ENCODE measurements at places on chromosomes 2 and 18. TPM values are rescaled to one million over a fixed set of nuclear protein-coding genes. Genes with fewer than 3 reads are reported as not detected.

The ARHGEF33 gene
- total RNA-seq: 0.42 TPM

The IGFBP2 gene
- total RNA-seq: 28.3 TPM

The RTP5 gene
- not detected for total RNA-seq

The ACTG2 gene
- total RNA-seq: 43.5 TPM

The IL1F10 gene
- total RNA-seq: 20.6 TPM

The KCNK3 gene
- 1.1 TPM for total RNA-seq

The DCDC2C gene
- total RNA-seq: not detected

The COA5 gene
- 33.3 TPM for total RNA-seq

- no peak for DNase-seq
Measured at GRCh38 chr18:4319738-4320677, 135.1 kb downstream of the DLGAP1 start.

DNA sequence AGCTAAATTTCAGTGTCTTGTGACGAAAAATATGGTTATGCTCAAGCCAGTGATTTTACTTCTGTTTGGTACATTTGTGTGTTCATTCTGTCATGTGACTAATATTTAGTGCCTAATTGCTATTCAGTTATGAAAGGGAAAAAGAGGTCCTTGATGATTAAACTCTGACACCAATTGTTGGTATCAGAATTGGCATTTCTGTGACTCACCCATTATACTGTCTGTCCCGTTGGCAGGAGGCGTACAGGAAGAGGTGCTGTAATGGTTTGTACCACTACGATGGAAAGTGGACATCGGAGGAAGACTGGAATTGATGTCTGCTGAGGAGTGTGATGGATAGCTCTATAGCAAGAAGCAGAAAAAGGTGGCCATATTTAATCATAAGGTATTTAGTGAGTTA lies 310.4 kb upstream of the CCDC68 start:
- DNase-seq: no peak

DNA sequence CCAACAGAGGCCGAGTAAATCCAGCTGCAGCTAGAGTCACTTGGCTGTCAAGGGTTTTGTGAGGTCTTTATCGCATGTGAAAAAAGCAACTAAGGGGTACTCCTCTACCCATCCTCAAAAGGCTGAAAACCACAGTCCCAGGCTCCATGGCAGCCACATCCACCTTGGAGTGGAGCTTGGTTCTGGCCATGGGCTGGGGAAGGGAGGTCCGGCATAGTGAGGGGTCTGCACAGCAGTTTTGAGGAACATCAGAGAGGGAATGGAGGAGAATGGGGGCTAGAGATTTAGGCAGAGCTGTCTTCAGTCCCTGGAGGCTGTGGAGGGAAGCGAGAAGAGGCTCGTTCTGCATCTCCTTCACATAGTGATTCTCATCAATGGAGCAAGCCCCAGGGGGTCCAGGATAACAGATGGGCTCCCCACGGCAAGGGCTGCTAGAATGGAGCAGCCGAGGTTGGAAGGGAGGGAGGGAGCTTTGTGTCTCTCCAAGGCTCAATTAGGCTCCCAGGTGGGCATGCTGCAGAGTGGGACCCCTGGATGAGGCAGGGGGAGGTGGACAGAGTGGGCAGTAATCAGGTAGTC lies 21.0 kb downstream of the MROH2A start:
- no peak for DNase-seq

DNA sequence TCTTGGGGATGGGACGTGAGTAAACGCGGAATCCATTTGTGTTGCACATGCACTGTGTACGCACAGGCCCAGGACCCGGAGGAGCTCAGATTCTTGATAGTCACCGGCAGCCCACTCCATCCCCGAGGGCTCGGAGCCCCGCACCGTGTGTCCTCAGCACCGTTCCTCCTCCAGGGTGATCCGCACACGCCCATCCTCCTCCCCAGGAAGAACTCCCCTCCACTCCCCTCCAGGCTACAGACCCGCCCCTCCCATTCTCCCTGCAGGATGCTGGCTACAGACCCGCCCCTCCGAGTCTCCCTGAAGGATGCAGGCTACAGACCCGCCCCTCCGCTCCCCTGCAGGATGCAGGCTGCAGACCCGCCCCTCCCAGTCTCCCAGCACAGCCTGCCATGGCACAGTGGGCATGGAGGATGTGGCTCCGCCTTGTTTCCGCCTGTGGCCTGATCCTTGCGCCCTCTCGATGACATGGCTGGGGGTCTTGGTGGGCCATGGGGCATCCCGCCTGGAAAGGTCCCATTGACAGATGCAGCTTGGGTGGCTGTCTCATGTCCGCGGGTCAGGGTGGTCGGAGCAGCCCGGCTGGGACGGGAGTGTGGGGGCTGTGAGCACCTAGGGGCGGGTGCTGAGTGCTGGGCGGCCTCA lies 14.1 kb downstream of the CTDP1 start:
- DNase-seq: peak; percentile 74

DNA sequence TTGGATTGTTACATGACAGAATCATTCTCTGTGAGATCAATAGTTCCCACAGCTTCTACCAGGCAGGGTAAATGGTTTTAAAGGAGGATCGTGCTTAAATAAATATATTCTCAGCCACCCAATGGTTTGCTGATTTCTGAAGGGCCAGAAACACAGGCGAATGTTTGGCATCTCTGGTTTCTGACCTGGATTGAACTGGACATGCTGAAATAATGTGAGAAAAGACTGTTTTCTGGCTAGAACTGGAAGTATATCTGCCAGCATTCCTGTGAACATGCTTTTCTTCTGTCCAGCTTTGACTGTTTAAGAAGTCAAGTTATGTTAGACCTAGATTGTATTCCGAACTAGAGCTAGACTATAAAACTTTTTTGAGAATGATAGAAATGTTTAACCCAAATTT lies 77.1 kb upstream of the COL3A1 start:
- no peak for DNase-seq

DNA sequence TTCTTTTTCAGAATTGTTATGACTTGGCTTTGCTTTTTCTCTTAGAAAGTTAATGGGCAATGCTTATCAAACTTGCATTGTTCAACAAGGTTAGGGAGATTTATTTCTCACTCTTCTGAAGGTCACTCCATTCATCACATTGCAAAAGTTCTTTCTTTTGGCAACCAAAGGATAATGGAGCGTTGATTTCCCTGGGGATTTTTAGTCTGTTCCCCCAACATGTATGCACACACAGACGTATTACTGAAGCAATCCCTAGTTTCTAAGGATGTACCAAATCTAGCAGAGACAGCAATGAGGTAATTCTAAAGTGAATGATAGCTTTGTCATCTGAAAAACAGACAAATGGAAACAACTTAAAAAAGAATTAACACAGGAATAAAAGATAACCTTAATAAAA lies 349.1 kb downstream of the NYAP2 start:
- DNase-seq: no peak

- DNase-seq: no peak
Measured at GRCh38 chr2:197599285-197599965, 76.0 kb downstream of the RFTN2 start.

DNA sequence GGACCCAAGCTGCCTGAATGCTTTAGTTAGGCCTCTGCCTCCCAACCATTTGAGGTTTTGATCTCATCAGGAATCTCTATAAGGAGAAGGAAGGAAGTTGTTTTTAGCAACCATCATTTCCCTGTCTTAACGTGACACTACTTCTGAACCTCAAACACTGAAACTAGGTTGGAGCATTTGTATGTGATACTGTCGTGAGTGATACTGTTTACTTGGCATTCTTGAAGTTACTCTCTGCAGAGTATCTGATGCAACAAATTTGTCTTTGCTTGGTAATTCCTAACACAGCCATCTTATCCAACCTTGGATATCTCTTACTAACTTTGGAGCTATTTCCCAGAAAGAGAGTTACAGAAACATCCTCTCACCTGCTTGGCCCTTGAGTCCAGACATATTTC lies 22.1 kb downstream of the TTLL4 start:
- DNase-seq: no peak

DNA sequence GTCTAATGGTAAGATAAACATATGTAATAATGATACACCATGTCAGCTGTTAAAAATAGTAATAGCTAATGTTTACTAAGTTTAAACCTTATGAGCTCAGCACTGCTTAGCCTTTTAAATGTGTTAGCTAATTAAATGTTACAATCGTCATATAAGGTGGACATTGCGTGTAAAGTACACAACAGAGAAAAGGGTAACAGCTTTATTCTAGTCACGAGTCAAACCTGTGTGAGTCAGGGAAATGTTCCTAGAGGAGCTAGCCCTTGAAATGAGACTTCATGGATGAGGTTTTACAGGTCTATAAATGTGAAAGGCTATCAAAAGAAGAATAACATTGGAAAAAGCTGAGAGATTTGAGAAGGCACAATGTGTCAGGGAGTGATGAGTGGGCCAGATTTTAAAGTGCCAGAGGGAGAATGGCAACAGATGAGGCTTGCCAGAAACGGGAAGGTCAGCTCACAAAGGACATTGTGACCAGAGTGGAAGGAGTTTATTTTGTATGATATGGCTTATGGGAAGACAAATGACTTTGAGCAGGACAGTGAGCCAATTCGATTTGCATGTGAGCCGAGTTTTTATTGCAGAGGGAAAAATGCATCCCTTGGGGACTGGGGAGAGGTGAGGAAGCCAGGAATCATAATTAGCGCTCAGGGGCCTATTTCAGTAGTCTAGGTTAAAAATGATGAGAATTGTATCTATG lies 276.3 kb downstream of the CTNNA2 start:
- no peak for DNase-seq

DNA sequence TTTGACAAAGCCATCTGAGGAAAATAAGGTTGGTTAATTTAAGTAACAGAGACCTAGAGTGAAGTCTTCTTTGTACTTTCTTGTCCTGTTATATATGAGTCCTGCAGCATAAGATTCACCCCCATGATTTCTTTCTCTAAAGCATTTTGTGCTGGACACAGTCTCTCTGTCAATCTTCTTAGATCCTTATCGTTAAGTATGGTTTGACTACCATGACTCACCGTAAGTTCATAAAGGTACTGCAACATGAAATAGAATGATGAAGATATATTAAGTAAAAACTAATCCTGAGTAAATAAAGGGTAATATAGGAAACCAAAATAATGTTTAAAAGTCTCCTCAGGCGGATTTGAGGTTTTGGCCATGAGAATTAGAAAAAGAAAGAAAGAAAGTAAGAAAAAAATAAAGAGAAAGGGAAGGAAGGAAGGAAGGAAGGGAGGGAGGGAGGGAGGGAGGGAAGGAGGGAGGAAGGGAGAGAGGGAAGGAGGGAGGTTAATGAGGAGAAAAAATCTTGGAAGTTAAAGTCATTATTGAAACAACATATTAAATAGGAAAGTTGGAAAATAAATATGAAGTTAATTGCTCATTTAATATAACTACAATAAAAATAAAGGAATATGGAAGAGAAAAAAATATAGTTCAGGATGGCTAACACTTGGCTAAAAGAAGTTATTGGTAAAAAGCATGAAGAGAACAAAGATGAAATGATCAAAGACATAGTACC lies 980.3 kb upstream of the CDH2 start:
- DNase-seq: no peak

DNA sequence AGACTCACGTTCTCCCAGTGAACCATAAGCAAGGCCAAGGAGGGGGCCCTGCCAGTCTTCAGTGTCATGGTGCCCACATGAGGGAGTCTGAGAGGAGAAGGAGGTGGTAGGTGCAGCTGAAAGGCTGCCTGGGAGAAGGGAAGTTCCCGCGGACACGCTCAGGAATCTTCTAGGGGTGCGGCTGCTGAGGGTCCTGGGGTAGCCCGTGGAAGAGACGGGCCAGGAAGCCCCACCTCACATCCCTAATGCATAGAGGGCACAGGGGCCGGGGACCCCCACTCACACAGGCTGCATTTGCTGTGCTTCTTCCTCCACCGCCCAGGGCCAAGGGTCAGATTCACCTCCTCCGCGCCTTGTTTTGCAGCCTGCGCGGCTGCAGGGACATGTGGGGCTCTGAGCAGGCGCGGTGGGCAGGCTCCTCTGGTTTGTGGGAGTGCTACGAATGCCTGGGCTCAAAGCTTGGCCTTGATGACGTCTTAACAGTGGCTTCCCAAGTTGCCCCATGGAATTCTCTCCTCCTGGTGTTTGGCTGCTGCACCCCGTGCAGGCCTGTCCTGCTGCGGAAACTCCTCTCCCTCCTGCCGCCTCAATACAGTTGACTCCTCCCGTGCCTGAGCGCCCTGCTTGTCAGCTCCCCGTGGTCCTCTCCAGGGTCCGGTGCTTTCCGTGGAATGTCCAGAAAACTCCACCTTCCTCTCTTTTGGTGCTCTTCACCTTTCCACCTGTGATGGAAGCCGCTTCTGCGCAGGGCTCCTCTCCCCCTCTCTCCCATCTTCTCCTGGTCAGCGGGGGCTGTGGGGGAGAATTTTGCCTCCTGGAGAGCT lies 95.7 kb downstream of the VAPA start:
- no peak for DNase-seq

DNA sequence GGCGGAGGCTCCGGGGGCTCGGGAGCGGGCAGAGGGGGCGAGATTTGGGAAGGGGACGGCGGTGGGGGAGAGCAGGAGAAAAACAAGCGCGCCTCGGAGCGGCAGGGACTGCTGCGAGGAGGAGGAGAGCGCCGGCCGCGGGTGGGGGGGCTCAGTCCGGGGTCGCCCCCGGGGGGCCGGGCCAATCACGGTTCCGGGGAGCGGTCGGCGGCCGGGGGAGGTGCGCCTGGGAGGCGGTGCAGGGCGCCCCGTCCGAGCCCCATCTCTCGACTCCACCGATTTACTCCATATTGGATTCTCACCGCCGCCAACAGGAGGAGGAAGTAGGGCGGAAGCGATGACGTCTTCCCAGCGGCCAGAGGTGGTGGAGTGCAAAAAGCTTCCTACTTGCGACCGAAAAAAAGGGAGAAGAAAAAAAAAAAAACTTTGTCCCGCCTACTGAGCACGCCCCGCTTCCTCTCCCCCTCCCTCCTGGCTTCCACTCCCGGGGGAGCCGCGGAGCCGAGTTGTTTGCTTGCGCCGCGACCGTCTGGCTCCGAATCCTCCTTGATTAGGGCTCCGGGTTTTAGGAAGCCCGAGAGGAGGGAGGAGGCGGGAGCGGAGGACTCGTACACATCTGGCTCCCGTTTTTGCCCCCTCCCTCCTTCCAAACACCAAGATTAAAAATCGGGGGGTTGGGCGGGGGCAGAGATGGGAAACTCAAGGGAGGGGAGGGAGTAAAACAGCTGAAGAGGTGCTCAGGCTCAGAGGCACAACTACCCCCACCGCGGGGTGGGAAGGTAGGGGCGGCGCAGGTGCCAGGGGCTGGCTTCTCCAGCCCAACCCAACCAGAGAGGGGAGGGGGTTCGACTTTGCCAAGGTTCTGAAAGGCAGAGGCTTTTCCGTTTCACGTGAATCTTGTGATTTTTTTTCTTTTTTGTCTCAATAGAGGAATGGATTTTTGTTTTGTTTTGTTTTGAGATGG lies at the start of gene SPRED2:
TSS of gene SPRED2 (minus strand) at position 373 of the 964 bp plus-strand sequence. CDS start 612 bp downstream, outside the sequence.
- DNase-seq: peak; percentile 97

GRCh38 chr2:201949181-201949926 lies 84.3 kb upstream of the FZD7 start:
- no peak for DNase-seq

GRCh38 chr2:23120161-23120560 lies 264.8 kb upstream of the KLHL29 start:
- no peak for DNase-seq

- no peak for DNase-seq
Measured at GRCh38 chr2:221845021-221845365, 272.9 kb upstream of the EPHA4 start.

GRCh38 chr18:25669741-25670140 lies 317.8 kb upstream of the ZNF521 start:
- no peak for DNase-seq
